Placental pericyte (primary cell): ENCODE measurements at places on chromosomes 2 and 18. TPM values are rescaled to one million over a fixed set of nuclear protein-coding genes. Genes with fewer than 3 reads are reported as not detected.

ASPRV1 gene
- total RNA-seq = 0.22 and 0.29 TPM in 2 replicates

PLCL1 gene
- total RNA-seq = under 0.01 and 0.43 TPM in 2 replicates

HOXD9 gene
- 1.7 TPM in 1 of 2 replicates, not detected in the other for total RNA-seq

PLCD4 gene
- total RNA-seq = 0.22 and 1.4 TPM in 2 replicates

GTF2A1L gene
- 0.43 and 0.66 TPM in 2 replicates for total RNA-seq

ESPNL gene
- 0.57 and 2.6 TPM in 2 replicates for total RNA-seq

PSTPIP2 gene
- total RNA-seq = 4.4 and 9.4 TPM in 2 replicates

MSTN gene
- not detected in 2 replicates for total RNA-seq

CYTIP gene
- total RNA-seq = not detected in 2 replicates

GAL3ST2 gene
- total RNA-seq = 0.14 TPM in 1 of 2 replicates, not detected in the other

DSG4 gene
- not detected in 2 replicates for total RNA-seq

IL37 gene
- total RNA-seq = 0.29 TPM in 1 of 2 replicates, not detected in the other

CREG2 gene
- total RNA-seq = 1.3 TPM in 1 of 2 replicates, not detected in the other

APOB gene
- under 0.01 TPM in 1 of 2 replicates, not detected in the other for total RNA-seq

AFF3 gene
- 1.5 and 15.6 TPM in 2 replicates for total RNA-seq
